ENCODE measurements at places on chromosomes 1 and 21.

DNA sequence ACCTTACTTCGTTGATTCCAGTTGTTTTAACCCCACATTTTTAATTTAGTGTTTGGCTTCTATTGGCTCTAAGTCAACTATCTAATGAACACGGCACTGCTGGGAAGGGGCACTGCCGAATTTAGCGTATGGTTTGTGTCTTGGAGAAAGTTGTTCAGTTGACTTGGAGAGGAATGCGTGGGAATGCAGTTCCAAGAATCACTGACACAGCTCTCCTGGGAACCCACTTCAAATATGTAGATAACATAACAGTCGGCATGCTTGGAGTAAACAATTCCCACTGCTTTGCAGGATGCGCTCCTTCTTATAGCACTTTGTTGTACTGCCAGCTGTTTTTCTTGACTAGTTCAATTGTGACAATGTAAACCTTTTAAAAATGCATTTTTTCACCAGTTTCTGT lies 104.3 kb downstream of the RYR2 start:
- no peak for DNase-seq

DNA sequence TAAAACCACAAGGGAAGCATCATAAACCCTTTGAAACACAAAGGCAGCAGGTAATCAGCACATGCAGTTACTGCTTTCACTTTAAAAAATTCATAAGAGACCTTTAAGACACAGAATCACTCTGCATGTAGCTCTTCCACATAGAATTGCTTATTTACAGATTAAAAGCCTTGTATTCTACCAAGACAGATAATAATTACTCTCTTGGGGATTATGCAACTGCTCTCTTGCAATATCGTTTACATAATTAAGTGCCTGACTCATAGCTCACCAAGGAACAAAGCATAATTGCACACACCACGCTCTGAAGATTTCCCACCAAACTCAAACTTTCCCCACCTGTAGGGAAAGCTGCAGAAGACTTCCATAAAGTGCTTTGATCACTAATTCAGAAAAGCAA lies 87.9 kb downstream of the VAV3 start:
- DNase-seq, result no peak

GRCh38 chr21:31184459-31184858 lies 146.2 kb upstream of the KRTAP19-8 start:
- DNase-seq, result peak; percentile 70

DNA sequence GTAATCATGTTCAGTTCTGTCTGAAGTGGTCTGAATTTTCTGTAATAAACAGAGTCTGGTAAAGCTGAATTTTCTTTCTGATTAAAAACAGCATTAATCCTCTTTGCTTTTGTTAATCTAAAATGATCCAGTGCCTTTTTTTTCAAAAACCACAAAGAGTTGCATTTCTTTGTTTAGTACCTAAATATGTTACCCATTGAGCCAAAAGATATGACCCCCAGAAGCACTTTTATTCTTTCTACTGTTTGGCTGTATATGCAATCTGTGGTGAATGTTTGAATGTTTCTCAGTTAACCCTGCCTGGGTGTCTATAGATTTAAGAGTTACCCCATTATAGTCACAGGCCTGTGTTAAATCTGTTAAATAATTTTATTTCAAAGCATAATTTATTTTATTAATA lies 394.8 kb downstream of the PTPRC start:
- no peak for DNase-seq

DNA sequence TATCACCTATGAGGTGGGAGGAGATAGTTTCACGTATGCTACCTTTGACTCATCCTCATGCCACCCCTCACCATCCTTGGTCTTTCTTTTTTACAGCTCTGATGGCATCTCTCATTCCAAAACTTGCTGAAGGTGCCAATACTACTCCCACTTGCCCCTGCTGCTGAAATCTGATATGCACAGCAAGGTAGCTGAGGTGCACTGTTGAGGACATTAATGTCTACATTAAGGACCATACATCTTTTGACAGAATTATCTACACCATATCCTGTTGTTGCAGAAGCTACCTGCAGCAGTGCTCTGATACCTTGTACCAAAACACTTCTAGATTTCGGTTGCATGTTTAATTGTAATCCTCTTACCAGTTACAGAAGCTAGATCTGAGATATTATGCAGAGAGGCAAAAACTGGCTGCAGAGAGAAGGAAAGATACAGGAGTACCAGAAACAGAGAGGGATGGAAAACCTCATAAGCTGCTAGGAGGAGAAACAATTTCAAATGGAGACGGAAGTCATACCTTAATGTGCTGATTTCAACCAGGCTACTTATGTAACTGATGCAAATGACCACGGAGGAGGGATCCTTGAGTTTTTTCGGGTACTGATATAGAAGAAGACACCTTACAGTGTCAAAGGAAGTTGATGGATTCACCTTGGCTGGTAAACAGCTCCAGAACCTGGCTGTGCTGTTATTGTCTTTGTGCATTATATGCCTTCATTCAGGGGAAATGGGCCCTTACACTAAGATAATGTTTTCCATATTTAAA lies 19.3 kb upstream of the PTPRC start:
- DNase-seq, result no peak

DNA sequence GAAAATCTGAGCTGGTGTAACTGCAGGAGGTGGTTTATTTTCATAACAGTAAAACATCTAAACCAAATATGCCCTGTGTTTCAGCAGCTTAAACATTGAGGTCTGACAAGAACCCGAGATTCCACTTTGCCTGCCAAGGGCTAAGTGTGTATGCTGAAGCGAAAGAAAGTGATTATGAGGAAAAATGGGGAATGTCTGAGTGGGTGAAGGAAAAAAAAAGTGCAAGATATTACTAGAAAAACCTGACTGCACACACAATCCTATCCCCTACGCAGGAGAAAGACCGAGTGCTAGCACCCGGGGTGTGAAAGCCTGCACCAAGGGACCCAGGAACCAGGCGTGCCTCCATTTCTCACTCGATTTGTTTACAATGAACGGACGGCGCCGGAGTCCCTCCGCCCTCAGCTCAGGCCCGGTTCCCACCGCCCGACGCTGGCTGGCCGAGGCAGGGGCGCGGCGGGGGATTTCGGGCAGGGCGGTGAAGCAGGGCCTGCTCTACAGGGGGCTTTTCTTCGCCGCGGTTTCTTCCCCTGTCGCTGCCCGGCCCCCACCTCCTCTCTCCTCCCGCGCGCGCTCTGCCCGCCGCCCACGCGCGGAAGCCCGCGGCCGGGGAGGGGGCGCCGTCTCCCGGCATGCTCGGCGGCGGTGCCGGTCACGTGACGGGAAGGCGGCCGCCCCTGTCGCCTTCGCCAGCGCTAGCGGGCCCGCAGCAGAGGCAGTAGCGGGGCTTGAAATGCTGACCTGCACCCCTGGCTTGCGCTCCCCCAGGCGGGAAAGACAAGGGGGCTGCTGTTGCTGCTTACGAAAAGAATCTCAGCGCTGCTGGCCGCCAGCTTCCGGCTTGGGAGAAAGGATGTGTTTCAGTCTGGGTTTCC lies 35.9 kb downstream of the ITPKB start:
- DNase-seq, result peak; percentile 91

GRCh38 chr1:151779852-151780251 lies 10.4 kb downstream of the TDRKH start:
- DNase-seq, result no peak

DNA sequence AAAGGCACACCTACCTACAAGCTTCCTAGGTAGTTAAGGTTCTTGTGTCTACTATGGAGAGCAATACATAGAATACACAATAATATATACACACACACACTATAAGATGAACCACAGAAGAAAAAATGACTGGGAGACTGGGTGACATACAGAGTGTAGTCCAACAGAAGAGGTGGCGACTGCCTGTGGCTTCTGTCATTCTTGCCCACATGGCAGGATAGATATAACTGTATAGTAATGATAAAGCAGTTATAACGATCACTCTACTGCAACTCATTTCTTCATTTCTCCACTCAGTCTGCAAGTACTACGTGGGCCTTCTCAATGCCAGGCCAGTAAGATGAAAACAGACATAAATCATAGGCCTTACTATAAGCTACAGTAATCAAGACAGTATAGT lies 113.8 kb upstream of the EDN2 start:
- DNase-seq, result no peak

DNA sequence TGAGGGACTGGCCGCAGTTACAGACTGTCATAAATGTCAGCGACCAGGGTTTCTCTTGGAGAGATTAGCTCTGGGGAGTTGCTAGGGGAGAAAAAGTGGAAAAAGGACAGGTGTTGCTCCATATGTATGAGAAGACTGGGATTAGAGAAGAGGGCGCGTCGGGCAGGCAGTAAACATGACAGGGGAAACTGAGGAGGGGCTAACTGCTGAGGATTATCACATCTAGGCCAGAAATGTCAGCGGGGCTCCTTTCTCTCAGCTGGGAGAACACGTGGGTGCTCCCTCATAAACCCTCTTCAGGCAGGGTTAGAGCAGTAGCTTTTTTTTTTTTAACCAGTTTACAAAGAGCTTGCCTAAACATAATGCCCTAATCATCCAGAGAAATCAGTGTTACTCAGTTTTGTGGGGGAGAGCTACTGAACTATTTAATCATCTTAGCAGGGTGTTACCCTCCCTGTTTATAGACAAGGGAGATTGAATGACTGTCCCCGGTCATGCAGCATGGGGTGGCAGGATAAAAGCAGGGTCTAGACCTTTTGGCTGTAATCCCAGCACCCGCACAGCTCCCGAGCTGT lies 35.2 kb downstream of the ELAPOR1 start:
- no peak for DNase-seq

DNA sequence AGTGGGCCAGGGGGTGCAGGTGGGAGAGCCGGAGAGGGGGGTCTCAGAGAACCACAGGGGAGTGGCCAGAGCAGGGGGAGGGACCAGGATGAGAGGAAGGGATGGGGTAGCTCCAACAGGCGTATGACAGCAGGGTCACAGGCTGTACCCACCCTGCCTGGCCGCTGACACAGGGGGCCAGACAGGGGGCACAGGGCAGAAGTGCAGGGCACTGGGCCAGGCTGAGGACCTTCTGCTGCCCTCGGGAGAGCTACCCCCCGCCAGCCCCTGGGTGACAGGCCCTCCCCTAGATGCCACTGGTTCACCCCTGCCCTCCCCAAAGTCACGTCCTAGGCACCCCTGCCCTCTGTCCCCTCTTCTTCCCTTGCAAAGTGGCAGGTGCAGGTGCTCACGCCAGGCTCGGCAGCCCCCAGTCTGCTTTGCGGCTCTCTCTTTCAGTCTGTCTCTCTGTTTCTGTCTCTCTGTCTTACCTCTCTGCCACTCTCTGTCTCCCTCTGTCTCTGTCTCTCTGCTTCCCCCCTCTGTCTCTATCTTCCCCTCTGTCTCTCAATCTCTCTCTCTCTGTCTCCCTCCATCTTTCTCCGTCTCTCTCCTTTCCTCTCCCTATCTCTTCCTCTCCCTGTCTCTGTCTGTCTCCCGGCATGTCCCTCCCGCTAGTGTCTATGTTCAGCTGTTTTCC lies 48.5 kb downstream of the WNT9A start:
- DNase-seq, result peak; percentile 0

GRCh38 chr1:165539306-165539705 lies 4.5 kb upstream of the LRRC52 start:
- no peak for DNase-seq

- DNase-seq, result no peak
Measured at GRCh38 chr1:203169770-203170520, 5.7 kb downstream of the MYBPH start.

DNA sequence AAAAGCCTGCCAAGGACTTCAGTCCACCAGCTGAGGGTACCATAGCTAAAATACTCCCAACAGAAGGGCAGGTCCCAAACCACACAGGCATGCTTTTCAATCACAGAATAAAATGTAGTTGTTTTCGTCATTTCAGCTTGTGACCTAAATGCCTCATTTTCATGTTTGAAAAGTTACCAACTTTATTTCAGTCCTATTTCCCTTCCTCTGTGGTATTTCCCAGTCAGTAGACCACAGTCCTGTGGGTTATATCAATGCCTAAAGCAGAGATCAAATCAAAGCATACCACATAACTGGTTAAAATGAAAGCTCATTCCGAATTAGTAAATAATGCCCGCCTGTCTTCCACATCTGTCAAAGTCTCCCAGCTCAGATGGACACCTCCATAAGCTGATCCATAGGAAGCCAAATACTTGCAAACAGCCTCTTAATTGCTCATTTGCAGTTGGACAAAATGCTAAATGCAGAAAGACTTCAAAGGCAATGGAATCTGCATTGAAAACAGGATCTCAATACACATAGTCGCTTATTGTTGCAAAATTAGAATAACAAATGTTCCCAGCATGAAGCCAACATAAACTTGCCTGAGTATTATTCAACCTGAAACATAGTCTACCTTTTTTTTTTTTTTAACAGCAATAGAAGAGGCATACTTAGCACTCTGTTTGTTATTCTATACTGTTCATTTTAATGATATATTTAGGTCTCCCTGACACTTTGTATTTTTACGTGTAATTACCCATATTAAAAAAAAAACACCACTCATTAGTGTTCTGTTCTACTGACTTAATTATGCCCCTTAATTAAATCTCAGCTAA lies 53.9 kb downstream of the NR5A2 start:
- no peak for DNase-seq

DNA sequence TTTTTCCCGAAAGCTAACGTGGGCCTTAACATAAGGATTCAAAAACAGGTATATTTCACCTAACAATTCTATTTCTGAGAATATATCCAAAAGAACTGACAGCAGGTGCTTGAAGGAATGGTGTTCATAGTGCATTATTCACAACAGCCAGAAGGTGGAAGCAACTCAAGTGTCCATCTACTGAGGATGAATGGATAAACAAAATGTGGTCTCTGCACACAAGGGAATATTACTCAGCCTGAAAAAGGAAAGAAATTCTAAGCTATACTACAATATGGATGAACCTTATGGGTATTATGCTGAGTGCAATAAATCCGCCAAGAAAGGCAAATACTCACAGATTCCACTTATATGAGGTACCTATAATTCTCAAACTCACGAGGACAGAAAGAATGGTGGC lies 6.1 kb upstream of the RIPPLY3 start:
- DNase-seq, result no peak

GRCh38 chr1:220527908-220528678 lies at the start of gene MARK1:
Gene MARK1, plus strand, starts transcription at chr1:220528136. Its CDS starts 687 bp downstream, at chr1:220528823.
- peak; percentile 29 for DNase-seq

DNA sequence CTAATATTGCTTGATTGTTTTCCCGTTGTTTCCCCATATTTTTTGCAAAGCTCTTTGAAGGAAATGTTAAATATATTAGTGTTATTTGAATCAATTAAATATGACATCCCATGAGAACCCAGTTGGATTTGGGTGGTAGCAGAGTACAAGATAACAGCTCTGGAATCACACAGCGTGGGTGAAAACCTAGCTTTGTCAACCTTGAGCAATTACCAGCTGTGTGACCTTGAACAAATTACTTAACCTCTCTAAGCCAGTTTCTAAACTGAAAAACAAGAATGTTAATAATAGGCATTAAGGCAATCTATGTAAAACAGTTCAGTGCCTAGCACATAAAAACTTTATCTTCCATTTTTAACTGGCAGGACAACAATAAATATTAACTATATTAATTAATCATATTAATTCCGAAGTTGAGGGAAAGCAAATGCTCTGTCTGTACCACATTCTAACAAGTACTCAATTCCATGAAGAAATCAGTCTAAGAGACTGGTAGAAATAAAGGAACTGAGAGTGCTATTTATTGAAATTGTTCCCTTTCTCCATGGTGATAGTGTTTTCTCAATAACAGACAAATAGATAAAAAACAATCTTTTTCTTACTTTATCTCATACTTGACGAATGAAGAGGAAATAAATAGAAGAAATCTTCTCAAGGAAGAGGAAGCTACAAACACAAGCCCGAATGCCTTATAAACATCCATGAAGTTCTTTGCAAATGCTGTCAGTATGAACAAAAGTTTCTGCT lies 27.0 kb downstream of the DNASE2B start:
- DNase-seq, result no peak

Data from activated naive CD8-positive, alpha-beta T cell treated with anti-CD3 and anti-CD28 coated beads for 36 hours (primary cell).